Activated CD8-positive, alpha-beta memory T cell treated with anti-CD3 and anti-CD28 coated beads for 4 hours (primary cell): ENCODE measurements at places on chromosomes 2 and 18.

GRCh38 chr18:32909798-32910561 lies 137.2 kb upstream of the KLHL14 start:
- DNase-seq = no peak

DNA sequence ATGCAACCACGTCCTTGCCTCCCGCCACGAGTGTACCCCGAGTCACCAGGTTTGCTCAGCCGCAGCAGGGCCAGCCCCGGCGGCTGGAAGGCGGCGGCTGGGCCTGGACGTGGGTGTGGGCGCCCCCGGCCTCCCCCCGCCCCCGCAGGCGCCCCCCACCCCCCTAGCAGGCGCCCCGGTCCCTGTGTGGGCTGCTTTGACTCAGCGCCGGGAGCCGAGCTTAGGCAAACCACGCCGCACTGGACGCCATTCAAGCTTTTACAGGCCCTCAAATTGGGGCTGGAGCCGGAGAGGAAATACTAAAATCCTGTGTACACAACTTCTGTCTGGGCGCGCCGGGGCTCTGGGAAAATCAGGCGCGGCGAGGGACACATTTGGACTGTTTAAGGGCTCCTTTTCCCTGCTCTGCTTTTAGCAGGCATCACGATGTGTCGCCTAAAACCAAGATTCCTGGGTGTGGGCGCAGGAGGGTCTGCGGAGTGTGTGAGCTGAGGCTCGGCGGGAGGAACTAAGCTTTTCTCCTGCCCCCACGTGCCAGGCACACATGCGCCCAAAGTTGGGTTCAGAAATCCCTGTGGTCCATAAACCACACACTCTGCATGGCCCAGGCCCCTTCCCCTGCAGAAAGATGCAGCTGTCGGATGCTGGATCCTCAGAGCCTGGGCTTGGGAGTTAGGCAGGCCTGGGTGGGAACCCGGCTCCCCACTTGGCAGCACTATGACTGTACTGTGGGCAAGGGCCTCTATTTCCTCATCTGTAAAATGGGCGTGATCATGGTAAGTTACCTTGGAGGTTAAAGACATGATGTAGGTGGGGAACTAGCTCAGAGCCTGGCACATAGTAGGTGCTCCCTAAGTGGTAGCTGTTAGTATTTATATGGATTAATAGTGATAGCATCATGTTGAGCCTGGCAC lies 57.6 kb downstream of the ATOH8 start:
- DNase-seq = no peak

DNA sequence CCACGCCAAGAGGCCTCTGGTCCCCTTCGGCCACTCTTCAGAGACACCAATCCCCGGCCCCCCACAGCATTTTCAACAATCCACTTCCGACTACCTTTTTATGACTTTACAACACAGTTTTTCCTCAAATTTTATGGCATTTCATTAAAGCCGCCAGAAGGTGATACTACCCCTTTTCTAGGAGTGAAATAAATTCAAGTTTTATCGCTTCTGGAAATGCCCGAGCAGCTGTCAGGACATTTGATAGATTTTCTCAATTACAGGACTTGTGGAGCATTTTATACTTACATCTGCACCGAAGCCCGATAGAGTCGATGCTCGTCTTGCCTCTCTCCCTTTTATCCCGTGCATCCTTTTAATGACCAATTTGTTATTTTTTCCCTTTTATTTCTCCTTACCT lies 108.1 kb upstream of the CREB1 start:
- DNase-seq = no peak

GRCh38 chr18:64693766-64694165 lies 544.9 kb upstream of the LINC00305 start:
- no peak for DNase-seq

DNA sequence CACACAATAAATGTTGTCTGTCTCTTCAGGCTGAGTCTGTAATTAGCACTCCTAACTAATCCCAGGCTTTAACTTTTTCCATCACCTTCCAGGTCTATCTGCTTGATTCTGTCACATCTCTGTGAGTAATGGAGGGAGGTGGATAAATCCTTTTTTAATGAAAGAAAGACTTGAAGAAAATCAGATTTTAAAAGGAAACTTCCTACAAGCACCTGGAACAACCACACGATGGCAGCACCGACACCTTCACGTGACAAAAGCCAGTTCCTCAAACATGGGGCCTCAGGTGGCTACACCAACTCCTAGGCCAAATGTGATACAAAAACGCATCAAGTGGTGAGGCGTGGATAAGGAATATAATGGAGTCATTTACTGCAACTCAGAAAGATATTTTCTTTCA lies 41.8 kb downstream of the TGFBRAP1 start:
- no peak for DNase-seq

GRCh38 chr18:47316924-47317323 lies 65.5 kb upstream of the SKOR2 start:
- DNase-seq = no peak

- DNase-seq = no peak
Measured at GRCh38 chr2:208049006-208049405, 23.7 kb upstream of the PLEKHM3 start.

DNA sequence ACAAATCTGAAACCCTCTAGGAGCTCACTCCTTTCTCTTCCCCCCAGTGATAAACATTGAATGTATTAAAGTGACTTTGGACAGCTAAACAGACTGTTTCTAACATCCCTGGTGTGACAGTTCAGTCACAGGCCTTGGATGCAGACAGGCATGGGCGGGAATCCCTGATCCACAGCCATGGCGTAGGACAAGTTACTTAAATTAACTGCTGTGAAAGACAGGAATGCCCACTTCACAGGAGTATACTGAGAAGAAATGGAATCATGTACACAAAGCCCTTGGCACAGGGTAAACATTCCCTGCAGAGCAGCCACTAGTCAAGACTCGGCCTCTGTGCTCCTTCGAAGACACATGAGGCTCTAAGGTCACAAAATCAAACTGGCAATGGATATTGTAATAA lies 34.0 kb downstream of the FARSB start:
- no peak for DNase-seq

GRCh38 chr2:207464007-207464406 lies 65.8 kb upstream of the CREB1 start:
- no peak for DNase-seq
